ENCODE measurements at places on chromosomes 6 and 20. TPM values are rescaled to one million over a fixed set of nuclear protein-coding genes. Genes with fewer than 3 reads are reported as not detected.

DNA sequence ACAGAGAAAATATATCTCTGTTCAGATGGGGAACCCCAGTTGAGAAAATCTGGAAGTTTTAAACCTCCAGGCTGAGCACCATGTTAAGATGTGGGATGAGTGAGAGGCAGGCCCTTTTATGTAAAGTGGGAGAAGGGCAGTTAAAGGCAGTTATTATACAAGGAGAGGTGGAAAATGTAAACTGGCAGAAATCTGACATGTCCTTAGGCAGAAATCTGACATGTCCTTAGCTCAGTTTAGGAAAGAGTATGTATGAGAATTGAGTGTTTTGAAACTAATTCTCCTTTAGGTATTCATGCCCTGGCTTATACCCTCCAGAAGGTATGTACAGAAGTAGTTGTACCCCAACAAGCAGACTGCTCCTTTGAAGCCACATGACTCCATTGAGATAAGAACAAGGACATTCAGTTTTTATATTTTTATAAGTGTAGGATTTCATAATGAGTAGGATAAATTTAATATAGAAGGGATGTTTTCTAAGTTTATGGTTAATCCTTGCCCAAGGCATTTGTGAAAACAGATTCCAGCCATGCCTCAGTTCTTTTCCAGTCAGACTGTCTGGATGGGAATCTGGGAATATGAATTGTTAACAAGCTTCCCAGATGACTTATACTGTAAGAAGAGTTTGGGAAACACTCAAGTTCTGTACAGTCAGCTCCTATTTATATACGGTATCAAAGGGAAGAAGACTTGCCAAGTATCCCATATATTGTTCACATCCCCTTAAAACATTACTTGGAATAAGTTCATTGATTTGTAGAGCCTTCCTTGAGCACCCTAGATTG lies 87.7 kb downstream of the SCAND1 start:
- no peak for DNase-seq

The SYNDIG1 gene
- not detected for total RNA-seq

DNA sequence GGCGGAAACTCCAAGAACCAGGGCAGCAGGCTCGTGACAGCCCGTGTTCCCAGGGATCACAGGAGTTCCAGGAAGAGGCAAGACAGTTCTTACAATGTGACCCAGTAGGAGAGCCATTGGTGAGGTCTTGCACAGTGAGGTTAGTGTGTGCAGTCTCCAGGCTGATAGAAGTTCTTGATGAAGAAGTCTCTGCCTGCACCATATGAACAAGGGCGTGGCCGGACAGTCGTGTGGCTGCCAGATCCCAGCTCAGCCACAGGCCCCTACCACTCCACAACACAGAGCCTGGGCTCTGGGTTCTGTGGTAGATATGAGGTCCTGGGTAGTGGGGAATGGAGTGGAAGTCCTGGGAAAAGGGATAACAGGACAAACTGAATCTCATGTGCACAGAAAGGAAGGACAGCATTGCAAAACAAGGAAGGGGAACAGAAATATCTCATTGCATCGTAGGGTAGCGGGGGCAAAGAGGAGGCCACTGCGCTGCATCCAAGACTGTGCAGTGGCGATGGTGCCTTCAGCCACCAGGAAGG lies 65.2 kb downstream of the STX11 start:
- no peak for DNase-seq

- no peak for DNase-seq
Measured at GRCh38 chr6:87723170-87724078, 21.4 kb upstream of the AKIRIN2 start.

The SLC35D3 gene
- 2.3 TPM for total RNA-seq

GRCh38 chr20:24871480-24872213 lies 77.4 kb upstream of the CST7 start:
- DNase-seq, result no peak

DNA sequence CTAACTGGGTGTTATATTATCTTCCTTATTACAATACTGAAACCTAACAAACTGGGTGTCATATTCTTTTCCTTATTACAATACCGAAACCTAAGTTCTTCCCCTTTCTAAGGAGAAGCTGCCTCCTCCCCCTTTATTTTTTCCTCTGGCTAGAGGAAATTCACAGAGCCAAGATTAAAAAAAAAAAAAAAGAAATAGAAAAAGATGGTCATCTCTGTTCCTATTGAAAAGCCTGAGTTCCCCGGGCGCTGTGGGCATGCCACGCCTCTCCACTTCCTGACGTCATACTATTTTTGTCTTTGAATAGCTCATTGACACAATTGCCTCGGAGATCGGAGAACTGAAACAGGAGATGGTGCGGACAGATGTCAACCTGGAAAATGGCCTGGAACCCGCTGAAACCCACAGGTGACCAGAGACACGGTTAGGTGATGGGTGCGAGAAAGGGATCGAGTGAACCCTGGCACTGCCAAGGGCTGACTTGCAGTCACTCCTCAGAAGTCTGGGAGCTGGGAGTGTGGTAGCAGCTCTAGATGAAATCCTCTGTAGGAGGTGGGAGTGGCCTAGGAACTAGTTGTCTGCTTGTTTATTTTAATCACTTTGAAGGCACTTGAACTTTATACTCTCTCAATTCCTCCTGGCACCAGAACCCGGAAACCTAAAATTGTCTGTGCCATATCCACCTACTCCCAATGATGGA lies 82.2 kb upstream of the NAA20 start:
- no peak for DNase-seq

GRCh38 chr20:58054780-58055373 lies 173.6 kb downstream of the ANKRD60 start:
- no peak for DNase-seq

DNA sequence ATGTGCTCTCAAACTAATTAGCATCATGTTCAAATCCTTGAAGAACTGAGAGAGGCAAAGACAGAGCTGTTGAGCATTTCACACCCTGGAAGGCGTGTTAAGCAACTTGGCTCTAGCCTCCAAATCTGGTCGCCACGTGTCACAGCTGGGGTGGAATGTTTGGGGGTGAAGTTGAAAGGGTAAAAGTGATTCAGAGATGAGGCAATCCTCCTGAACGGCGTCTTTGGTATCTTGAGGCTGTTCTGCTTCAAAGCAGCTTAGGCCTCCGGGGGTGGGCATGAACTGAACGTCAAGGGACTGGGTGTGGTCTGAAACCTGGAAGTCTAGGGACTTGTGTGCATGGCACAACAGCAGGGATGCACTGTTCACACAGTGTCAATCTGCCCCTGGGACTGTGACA lies 62.3 kb downstream of the TRAM2 start:
- peak; percentile 60 for DNase-seq
